Right ventricle myocardium superior (tissue), 1 donor: ENCODE measurements at places on chromosomes 1 and 21.
A peak's percentile ranks its signal among the peaks of the same experiment; 100 is the strongest.

DNA sequence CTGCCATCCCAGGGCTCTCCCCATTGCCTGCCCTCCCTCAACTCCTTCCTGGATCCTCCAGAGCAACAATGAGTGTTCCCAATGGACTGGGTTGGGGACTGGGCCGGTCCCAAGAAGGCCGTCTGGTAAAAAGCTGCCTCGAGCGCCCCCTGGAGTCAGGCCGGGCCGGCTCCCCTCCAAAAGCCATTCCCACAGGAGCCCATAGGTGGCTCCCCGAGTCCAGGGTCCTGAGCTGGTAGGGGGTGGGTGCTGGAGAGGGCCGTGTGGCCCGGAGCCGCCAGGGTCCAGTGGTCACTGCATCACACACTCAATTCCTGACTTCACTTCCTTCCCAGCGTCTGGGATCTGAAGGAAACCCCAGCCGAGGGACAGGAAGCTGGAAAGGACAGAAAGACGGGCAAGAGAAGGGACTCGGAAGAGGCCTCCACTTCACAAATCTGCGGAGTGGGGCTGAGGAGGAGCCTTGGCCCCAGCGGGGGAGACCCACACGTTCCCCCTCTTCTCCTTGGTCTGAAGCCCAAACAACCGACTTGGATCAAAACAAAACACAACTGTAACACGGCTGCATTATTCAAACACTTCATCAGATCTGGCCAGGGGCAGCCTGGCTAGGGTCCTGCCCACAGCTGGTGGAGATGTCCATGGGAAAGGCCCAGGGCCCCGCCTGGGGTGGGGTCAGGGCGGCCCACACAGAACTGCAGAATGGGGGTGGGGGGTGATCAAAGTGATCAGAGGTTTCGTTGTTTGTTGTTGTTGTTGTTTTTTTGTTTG is 10.9 kb upstream of the ALDH4A1 start:
- DNase-seq, result peak; percentile 91

- no peak for DNase-seq
Observed at GRCh38 chr1:12376236-12377045, 146.6 kb downstream of the VPS13D start.

DNA sequence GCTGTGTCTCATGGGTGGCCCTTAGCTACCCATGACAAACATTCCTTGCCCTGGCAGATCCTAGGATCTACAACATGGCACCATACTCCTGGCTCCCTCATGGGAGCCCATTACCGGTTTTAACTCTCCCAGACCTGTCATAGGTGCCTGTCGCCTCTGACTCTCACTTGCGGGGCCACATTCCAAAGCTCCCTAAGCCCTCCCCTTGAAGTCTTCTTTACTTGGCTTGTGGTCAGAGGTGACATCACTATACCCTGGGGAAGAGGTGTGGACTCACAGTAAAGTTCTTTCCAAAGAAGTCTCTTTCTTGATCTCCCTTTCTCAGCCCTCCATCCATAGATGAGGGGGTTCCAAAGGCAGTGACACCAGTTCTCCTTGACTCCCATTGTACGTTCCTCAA is 5.4 kb upstream of the SLAMF9 start:
- DNase-seq, result no peak

DNA sequence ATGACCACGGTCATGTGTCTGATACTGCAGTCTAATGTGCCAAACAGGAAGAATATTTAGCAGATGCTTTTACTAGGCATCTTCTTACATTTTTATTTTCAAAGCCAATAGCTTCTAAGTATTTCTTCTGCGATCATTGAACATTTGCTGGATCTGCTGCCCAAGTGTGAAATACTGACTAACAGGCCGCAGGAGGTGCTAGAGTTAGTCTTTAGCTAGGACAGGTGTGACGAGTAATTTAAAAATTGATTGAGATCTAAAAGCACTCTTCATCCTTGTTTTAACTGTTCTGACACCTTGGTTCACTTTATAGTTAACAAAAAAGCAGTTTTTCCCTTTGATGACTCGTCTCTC is 748 bp upstream of the FAM78B start:
- no peak for DNase-seq

DNA sequence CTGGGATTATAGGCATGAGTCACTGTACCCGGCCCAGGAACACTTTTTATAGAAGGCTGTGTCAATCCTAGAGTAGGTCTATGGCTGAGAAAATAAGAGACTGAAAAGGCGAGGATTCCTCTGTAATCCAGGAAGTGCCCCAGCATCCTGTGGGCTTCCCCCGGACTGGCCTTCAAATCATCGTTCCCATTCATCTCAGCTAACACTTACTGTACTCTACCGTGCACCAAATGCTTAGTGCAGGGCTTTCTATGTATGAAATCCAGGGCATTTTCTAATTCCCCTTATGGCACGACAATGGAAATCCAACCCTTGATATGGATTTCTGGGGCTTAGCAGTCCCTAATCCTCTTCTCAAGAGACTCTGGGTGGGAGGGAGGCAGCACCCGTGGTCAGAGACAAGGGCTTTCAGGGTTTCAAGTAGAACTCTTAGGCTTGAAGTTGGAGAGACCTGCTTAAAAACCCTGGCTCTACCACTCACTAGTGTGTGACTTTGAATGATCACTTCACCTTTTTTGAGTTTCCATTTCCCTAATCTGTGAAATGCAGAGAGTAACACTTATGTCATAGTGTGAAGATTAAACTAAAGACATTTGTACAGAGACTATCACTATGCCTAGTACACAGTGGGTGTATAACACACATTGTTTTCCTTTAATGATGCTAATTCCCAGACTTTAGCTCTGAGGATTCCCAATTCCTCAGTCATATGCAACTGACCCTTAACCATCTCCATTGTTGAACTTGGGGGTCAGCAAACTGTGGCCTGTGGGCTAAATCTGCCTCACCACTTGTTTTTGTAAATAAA is 20.3 kb downstream of the MECR start:
- no peak for DNase-seq

DNA sequence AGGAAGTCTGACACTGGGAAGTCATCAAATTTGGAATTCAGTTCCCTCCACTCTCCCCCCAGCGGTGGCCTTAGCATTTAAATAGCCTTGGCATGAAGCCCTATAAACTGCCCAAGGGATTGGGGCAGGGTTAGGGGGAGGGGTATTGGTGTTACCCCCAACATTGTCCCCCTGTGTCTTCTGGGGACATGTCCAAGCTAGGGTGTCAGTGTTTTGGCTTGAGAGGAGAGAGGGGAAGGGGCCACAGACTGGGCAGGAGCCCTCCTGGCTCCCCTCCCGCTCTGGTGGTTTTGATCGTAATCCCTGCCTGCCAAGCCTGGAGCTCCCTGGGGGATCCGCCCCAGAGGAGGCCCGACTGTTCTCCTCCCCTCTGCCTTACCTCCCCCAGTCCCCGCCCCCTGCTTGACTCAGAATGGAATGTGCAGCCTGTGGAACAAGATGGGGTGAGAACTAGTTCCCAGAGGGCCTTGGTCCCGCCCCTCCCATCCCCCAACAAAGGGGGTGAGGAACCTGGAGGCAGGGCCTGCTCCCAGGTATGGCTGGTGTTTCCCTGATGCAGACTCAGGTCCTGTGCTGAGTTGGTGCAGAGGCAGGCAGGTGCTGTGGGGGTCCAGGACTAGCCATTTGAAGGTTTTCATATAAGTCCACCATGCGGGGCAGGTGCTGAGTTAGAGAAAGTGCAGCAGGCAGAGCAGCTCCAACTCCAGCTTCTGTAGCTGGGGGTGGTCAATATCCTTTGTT is 7.4 kb downstream of the SOX13 start:
- peak; percentile 76 for DNase-seq

DNA sequence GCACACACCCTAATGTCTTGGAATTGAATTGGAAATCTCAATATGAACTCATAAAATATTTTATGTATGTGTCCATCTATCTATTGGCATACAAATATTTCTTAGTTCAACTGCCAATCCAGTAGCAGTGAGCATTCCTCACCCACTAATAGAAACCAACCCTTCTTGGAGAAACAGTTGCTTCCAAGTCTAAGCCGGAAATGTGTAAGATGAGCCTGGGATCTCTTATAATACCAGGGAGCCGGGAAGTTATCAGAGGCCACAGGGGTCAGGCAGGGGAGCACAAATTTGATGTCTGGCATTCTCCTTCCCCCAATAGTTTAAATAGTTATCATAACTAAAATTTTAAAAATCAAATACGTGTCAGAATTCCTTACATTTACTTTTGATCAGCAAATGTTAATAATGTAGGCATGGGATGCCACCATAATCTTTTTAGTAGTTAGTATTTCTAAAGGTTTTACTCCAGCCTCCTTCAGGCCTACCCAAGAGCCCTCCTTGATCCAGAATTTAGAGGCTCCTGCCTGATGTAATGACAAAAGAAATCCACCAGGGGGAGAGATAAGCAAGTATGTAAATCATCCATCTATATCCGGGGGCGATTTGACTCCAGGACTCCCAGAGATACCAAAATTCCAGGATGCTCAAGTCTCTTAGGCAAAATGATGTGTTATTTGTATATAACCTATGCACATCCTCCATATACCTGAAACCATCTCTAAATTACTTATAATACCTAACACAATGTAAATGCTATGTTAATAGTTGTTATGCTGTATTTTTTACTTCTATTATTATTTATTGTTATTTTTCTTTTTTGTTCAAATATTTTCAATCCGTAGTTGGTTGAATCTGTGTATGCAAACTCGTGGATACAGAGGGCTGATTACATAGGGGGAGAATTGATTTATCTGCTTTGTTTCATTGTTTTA is 218.7 kb upstream of the COA6 start:
- no peak for DNase-seq

DNA sequence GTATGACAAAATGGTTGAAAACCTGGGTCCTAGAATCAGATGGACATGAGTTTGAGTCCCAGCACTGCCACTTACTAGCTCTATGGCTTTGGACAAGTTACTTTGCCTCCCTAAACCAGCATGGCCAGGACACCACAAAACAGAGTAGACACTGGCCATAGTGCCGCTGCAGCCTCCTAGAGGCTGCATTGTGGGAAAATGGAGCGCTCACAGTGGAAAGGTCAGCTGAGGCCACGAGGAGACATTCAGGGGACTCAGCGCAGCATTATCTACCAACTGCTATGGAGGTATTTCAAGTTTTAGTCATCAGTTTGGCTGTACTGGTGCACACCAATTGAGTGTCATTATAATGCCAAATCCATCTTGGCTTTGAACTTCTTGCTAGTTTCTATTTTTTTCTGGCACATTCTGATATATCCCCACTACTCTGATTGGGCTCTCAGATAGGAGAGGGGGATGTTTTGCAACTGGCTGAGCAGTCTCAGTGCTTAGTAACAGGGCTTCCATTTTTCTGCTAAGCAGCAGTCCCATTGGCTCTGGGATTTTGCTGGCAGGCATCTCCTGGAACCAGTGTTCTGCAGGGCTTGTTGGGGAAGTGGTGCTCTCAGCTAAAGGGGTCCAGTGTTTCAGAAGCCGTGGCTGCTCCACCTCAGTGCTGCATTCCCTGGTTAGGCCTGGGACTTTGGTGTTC is 16.2 kb downstream of the NT5C1A start:
- no peak for DNase-seq

DNA sequence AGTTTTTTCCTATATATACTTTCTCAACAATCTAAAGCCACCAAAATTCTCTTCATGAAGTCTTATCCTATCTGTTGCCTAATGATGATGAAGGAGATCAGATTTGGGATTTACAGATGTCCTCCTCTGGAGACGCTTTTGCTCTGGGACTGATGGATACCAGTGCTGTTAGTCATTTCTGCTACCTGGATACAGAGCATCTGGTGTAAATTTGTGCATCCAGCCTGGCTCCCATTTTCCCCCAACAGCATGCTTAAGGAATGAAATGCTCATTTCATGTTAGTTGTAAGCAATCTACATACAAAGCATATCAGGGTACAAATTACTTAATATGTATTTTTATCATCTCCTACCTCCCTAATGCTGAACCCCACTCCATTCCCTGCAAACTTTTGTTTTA is 57.7 kb downstream of the HNRNPR start:
- DNase-seq, result no peak
